ENCODE measurements at places on chromosomes 16 and 17.

- no peak for DNase-seq
Measured at GRCh38 chr17:21171309-21171922, 42.5 kb downstream of the TMEM11 start.

GRCh38 chr16:11670171-11671131, 2.2 kb downstream of the SNN start:
- DNase-seq, result no peak

DNA sequence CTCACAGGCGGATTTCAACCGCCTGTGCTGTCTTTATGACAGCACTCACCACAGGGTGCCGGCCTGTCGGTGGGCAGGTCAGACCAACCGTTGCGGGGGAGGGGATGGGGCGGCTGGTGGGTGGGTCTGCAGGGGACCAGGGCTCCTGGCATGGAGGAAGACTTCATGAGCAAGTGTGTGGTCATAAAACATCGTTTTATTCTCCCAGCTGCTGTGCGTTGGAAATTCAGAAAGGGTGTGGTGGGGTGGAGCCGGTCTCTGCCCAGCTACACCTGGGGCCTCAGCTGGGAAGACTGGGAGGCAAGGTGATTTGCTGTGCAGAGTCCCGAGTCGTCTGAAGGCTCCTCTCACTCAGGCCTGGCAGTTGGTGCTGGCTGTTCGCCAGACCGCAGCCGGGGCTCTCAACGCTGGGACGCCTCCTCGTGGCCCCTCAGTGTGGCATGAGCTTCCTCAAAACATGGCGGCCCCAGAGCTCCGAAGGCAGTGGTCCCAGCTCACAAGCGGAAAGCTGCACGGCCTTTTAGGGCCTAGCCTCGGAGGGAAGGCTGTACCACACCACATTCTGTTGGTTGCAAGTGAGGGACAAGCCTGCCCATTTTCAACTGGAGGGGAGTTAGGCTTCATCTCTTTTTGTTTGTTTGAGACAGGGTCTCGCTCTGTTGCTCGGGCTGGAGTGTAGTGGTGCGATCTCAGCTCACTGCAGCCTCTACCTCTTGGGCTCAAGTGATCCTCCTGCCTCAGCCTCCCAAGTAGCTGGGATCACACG, 45.8 kb upstream of the GSE1 start:
- no peak for DNase-seq

DNA sequence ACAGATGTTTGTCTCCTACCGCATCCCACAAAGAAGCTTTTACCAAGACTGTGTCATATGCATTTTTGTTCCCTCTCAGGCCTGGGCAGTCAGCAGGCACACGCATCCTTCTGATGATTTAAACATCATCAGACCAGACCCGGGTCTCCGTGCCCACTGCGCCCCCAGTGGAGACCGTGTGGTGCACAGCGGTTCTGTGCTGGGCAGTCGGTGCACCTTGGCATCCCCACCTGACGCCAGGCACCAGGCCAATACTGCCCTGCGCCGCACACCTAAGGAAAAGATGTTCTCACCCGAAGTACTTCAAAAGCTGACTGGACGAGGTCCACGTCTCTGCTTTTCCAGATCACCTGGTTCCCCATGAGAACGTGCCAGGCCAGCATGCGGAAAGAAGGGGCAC, 10.6 kb upstream of the PLD6 start:
- no peak for DNase-seq

DNA sequence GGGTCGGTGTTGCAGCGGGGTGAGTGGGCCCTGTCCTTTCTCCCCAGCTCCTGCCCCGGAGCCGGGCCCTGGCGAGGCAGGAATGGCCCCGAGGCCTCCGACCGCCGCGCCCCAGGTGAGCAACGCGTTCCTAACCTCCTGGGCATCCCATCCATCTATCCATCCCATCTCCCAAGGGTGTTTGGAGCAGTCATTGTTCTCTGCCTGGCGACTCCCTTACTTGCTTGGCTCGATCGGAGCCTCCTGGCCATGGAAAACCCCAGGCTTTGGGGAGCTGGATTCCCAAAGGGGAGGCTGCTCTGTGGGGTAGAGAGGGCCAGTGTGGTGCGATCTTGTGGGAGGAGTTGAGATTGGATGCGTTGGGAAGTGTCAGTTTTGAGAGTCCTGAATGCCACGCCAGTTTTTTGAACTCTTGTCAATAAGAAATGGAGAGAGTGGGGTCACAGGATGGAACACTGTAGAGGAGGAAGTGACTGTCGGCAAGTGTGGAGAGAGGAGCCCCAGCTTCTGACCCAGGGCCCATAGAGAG, 684 bp downstream of the ZFP90 start:
- DNase-seq, result no peak

DNA sequence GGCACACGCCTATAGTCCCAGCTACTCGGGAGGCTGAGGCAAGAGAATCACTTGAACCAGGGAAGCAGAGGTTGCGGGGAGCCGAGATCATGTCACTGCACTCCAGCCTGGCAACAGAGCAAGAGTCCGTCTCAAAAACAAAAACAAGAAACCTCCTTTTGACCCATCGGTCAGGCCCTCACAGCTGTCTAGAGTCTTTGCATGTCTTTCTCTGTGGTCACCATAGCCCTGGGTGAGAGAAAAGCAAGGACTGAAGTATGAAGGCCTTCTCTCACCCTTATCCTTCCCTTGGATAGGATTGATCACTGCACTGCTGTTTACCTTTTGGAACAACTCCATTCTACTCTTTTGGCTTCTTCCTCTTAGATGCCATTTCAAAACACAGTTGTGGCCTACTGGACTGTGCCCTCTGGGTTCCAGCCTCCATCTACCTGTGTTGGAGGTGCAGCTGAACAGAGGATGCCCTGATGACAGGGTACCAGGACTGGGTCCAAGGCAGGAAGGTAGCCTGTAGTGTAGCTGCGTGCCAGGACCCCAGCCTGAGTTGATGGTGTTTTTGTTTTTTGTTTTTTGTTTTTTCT, 37.1 kb downstream of the LDHD start:
- no peak for DNase-seq

GRCh38 chr17:81052199-81052997, 17.4 kb downstream of the BAIAP2 start:
- no peak for DNase-seq

- no peak for DNase-seq
Measured at GRCh38 chr17:37562016-37562745, 47.0 kb downstream of the SYNRG start.

GRCh38 chr16:11111150-11111549, 144.9 kb downstream of the SOCS1 start:
- DNase-seq, result no peak

DNA sequence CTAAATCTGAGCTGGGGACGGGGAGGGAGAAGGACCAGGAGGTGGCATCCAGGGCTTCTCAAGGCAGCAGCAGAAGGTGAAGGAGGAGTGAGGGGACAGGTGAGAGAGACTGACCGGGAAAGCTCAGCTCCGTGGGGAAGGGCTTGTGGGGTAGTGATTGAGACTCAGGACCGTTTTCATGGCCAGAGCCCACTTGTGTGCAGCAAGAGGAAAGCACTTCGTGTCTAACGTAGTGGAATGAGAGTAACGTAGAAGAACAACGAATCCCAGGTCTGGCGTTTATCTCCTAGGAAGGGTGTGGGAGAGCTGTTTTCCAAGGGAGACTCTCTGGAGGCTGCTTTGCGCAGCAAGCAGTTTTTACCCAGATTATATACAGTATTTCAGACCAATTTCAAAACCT, 1.3 kb upstream of the CDH3 start:
- DNase-seq, result no peak

- no peak for DNase-seq
Measured at GRCh38 chr17:69763503-69763902, 311.5 kb upstream of the KCNJ16 start.

- no peak for DNase-seq
Measured at GRCh38 chr16:2515180-2515851, 1.6 kb downstream of the ATP6V0C start.

- DNase-seq, result no peak
Measured at GRCh38 chr16:74073456-74073855, 223.2 kb upstream of the PSMD7 start.

DNA sequence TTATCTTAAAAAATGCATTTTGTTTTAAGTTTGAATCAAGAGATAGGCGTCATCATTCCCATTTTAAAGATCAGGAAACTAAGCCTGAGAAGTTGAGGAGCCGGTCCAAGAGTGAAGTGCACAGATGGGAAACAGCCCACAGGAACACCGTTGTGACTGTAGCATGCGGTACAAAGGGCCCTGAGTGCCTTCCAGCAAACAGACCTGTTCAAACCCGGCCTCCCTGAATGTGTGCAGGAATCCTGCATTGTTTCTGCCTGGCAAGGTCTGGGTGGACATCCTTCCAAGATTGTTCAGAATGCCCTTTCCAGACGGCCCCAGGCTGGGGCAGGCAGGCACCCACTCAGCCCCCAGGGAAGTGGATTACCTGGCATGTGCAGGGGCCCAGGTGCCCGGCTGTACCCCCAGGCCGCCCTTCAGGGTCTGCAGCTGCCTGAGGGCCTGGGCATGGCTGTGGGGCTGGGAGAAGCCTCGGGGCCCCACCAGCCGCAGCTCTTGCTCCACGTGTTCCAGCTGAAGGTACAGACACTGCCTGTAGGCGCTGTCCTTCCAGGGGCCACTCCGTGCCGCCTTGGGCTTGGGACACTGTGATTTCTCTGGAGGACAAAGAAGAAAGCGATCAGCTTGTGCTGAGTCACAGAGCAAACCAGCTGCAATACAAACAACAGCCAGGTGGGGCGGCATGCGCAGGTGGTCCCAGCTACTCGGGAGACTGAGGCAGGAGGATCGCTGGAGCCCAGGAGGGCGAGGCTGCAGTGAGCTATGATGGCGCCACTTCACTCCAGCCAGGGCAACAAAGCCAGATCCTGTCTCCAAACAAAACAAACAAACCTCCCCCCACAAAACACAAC, 45.0 kb upstream of the GCSH start:
- DNase-seq, result no peak

GRCh38 chr16:66935314-66936011, at the start of gene CES2:
TSS of gene CES2 (plus strand) at chr16:66935516. CDS start at chr16:66935636, 120 bp downstream.
- no peak for DNase-seq

- no peak for DNase-seq
Measured at GRCh38 chr17:78272181-78272913, 40.9 kb downstream of the TMEM235 start.

GRCh38 chr16:17835118-17835876, 364.5 kb upstream of the XYLT1 start:
- DNase-seq, result no peak

GRCh38 chr16:85316944-85317343, 204.7 kb upstream of the CIBAR2 start:
- no peak for DNase-seq

- DNase-seq, result no peak
Measured at GRCh38 chr16:68040506-68041288, 17.6 kb downstream of the DUS2 start.

DNA sequence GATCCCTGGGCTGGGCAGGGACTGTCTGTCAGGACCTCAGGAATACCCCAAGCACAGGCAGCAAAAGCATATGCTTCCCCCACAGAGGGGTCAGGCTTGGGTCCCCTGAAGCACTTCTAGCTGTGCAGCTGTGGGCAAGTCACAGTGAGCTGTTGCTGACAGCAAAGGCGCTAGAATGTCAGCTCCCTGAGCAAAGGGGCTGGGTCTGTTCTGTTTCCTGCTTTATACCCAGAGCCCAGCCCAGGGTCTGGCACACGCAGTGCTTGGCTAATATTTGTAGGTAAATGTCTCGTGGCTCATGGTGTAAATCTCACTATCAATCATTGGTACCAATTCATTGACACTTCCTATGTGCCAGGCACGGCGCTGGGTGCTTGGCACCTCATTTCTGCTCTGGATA, 16.6 kb upstream of the MPRIP start:
- DNase-seq, result no peak

- no peak for DNase-seq
Measured at GRCh38 chr17:69715656-69716055, 301.2 kb downstream of the MAP2K6 start.

DNA sequence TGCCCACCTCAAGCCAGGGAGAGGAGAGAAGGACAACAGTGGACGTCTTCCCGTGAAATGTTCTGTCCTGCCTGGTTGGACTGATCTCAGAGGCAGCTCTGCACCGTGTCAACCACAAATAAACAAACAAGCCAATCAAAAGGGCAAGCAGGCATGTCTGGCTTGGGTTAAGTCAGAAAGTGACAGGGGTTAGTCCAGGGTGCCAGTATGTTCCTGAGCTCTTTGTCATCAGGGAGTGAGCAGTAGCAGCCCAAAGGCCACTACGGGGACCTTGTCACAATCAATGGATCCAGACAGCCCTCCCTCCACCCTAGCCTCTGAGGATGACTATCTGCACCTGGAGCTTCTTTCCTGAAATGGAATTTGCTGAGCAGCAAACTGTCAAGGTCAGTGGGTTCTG, 35.0 kb downstream of the CNGB1 start:
- no peak for DNase-seq

- no peak for DNase-seq
Measured at GRCh38 chr16:3088925-3089716, 10.0 kb downstream of the ZSCAN10 start.

GRCh38 chr16:22202261-22202637, 3.8 kb upstream of the EEF2K start:
- DNase-seq, result no peak

- no peak for DNase-seq
Measured at GRCh38 chr17:45070001-45070400, 8.9 kb downstream of the NMT1 start.

- no peak for DNase-seq
Measured at GRCh38 chr16:81831722-81832126, 52.6 kb downstream of the PLCG2 start.

- no peak for DNase-seq
Measured at GRCh38 chr17:68892658-68893057, 62.5 kb downstream of the ABCA8 start.

DNA sequence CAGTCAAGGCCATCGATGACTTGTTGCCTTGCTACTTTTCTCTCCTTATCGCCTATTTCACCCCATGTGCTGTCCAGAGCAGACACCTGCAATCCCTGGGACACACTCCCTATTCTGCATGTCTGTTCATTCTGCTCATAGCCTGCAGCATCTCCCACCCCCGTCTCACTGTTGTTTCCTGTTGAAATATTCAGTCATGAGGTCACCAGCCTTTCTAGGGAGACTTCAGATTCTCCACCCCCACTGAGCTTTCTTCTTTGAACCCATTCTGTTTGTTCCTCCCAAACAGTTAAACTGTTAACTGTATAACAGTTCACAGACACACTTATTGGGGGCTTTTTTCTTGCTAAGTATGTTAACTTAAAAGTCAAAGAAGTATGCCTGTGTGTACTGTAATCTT, 94.4 kb downstream of the AATF start:
- DNase-seq, result no peak

DNA sequence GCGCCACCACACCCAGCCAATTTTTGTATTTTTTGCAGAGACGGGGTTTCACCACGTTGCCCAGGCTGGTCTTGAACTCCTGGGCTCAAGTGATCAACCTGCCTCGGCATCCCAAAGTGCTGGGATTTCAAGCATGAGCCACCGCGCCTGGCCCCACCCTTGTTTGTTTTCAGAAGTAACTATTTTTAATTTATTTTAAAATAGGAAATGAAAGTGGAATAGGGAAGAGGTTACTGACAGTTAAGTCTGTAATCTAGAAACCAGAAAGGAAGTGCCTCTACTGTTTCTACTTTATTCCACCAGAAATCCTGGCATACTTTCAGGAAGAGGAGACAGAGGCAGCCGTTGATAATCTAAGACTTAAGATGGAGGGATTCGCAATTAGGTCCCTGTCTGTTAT, 225.6 kb downstream of the TANC2 start:
- DNase-seq, result no peak

Data from NCI-H2081 treated with DMSO at 0.1 percent for 48 hours (cell line).